ENCODE measurements at places on chromosomes 11 and 22.

GRCh38 chr11:94309757-94310156 is 5.4 kb downstream of the IZUMO1R start:
- DNase-seq = no peak

GRCh38 chr11:30509364-30509763 is 76.8 kb downstream of the MPPED2 start:
- no peak for DNase-seq

GRCh38 chr22:47286590-47286989 is 524.1 kb downstream of the TBC1D22A start:
- no peak for DNase-seq

- no peak for DNase-seq
These were observed 2.3 kb downstream of the KRTAP5-11 start for GRCh38 chr11:71580057-71581003.

GRCh38 chr11:117972044-117972443 is 14.2 kb upstream of the IL10RA start:
- DNase-seq = no peak

DNA sequence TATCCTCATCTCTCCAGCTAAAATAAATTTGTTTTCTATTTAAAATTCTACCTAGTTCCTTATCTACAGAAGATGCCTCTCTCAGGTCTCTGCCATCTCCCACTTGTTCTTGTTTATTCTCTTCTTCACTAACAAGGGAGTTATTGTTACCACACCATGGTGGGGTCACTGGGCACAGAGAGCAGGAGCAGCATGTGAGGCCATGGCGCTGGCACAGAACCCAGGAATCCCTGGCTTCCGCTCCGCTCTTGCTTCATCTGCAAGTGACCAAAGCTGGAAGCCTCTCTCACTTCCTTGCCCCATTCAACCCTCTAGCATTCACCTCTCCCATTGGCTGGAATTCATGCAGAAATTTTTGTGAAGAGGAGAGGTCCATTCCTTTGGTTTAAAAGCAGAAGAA is 190.7 kb upstream of the NCAM1 start:
- DNase-seq = no peak

GRCh38 chr11:88520391-88520790 is 182.9 kb upstream of the CTSC start:
- no peak for DNase-seq

- no peak for DNase-seq
These were observed 11.3 kb downstream of the IL17RA start for GRCh38 chr22:17096071-17096470.

GRCh38 chr11:1876361-1877063 is 15.2 kb downstream of the PRR33 start:
- DNase-seq = no peak

- DNase-seq = no peak
These were observed 29.9 kb downstream of the FAM181B start for GRCh38 chr11:82703796-82704195.

DNA sequence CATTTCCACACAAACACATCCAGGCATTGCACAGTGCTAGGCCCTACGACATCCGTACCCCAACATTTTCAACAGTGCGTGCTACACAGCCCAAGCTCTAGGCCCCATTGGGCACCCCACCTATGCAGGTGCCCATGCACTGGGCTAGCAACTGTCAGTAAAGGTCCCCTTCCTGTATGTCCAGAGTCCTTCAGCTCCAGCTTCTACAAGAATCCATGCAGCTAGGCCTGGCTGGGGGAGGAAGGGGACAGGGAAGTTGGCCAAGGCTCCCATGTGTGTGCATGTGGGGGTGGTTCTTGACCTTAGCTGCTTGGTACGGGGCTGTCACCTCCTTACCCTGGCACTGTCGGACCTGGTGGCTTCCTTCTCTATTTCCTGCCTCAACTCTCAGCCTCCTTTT is 1.3 kb downstream of the B3GAT1 start:
- no peak for DNase-seq

DNA sequence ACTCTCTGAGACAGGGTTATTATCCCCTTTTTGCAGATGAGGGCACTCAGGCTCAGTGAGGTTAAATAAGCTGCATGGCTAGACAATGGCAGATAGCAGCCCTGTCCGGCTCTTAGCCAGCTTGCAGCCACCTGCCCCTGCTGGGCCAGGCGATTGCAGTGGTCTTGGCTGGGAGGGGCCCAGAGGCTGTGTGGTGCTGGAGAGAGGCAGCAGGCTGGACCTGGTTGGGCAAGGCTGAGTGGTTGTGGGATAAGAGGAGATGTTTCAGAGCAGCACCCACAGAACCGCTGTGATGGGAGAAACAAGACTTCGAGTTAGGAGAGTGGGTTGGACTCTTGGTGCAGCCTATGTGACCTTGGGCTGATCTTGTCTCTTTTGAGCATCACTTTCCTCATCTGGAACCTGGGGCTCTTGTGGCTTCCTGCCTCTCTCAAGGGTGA is 25.5 kb downstream of the PTPRJ start:
- DNase-seq = no peak

DNA sequence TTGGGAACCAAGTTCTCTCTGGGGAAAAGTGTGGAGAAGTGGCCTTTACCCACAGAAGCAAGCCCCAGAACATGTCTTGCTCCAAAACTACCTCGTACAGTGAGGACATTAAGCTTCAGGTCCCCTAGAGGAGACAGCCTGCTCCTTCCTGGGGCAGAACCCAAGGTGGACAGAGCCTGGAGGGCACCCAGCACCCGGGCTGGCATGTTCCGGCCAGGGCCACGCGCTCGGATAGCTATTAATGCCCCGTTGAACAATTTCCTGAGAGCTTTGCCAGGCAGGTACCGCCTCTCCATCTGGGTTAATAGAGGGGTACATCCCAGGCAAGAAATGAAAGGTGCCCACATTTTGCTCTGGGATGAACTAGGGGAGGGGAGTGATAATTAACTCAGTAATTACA is 169.0 kb upstream of the GRK3 start:
- DNase-seq = no peak
